Stimulated activated CD8-positive, alpha-beta memory T cell treated with anti-CD3 and anti-CD28 coated beads, Interleukin-7, amount 100 ng/mL, for 1 hour (primary cell): ENCODE measurements at places on chromosomes 12 and 14.

- DNase-seq, result no peak
Measured at GRCh38 chr14:74347097-74347794, 1.0 kb upstream of the VRTN start.

DNA sequence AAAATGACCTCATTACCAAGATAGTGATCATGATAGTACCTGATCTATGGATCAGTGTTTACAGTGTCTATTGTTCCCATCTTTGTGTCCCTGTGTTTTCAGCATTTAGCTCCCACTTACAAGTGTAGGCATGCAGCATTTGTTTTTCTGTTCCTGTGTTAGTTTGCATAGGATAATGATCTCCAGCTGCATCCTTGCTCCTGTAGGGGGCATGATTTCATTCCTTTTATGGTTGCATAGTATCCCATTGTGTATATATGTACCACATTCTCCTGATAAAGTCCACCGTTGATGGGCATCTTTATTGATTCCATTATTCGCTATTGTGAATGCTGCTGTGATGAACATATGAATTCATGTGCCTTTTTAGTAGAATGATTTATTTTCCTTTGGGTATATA, 215.4 kb upstream of the NAV3 start:
- DNase-seq, result no peak

GRCh38 chr12:25935355-25936144, 22.9 kb upstream of the RASSF8 start:
- no peak for DNase-seq

DNA sequence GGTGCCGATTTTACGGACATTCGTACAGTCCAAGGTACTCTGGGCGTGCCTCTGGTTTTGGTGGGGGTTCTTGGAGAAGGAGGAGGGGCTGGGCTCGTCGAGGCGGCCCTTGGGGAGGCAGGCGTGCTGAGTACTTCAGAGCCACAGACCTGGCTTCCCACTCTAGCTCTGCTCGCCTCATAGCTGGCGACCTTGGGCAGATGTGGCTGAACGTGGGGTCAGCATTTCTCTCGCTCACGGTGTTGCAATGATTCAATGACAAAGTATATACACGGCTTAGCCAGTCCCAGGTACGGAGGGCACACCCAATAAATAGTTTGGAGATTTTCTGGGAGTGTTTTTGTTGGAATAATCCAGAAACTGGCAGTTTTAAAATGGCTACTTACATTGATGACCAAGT, 75.1 kb downstream of the FOXN4 start:
- no peak for DNase-seq

DNA sequence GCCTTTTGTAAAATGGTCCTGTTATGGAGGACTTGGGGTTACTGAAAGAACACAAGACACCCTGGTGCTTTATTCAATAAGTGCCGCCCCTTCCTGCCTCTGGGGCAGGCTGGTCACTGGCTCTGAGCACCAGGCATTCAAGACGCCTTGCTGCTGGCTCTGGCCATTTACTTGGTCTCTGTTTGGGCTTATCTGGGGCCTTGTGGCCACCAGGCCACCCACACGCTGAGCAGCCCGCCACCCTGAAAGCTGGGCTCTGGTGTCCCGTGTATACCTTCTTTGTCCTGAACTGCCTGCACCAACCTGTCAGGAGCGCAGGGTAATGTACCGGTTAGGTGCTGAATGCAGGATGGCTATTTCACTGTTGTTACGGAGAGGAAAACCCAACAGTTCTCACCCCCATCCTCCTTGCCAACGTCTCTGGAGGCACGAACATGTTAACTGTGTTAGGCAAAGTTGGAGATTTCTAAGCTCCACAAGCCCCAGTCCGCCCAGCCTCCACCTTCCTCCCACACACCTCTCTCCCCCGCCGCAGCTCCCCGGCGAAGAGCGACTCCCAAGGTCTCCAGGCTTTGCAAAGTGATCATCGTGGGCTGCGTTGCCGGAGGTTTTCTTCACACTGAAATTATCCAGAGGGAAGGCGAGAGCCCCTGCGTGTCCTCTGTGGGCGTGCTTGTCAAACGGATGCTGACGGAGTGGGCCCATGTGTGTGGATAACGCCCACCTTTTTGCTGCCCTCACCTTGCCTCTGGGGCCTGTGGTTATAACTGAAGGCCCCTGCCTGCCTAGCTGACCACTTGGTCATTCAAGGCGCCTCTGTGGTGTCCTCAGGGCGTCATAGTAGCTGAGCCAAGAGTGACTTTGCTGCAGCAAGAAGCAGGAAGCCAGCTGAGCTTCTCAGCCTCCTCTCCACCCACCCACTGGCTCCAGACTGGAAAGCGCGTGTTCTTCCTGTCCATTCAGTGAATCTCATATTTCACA, 18.8 kb upstream of the BEGAIN start:
- DNase-seq, result no peak

GRCh38 chr12:97300891-97301290, 161.7 kb upstream of the RMST start:
- no peak for DNase-seq

- DNase-seq, result no peak
Measured at GRCh38 chr12:57223191-57224165, 6.0 kb upstream of the SHMT2 start.

GRCh38 chr12:110280392-110280778, 662 bp upstream of the ATP2A2 start:
- DNase-seq, result peak; percentile 32

DNA sequence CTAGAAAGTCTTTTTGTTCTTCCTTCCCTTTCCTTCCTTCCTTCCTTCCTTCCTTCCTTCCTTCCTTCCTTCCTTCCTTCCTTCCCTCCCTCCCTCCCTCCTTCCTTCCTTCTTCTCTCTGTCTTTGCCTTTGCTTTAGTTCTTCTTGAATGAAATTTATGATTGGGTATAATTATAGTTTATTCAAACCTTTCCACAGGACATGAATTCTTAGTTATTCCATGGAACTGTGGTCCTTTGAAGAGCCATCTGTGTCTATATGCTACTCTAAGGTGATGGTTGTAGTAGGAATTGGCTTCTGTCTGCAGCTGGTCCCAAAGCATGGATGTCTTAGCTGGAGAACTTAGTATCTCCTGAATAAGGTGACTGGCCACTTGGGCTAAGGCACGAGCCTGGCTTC, 64.8 kb downstream of the IGF1 start:
- DNase-seq, result no peak

DNA sequence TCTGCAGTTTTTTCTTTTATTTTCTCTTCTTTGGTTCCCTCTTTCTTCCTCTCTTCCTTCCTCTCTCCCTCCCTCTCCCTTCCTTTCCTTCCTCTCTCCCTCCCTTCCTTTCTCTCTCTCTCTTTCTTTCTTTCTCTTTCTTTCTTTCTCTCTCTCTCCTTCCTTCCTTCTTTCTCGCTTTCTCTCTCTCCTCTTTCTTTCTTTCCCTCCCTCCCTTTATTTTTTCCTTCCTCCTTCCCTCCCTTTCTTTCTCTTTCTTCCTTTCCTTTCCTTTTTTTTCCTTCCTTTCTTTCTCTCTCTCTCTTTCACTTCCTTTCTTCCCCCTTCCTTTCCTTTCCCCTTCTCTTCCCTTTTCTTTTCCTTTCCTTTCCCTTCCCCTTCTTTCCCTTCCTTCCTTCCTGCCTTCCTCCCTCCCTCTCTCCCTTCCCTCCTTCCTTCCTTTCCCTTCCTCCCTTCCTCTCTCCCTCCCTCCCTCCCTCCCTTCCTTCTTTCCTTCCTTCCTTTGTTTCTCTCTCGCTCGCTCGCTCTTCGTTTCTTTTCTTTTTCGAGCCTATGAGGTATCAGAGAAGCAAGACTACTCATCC, 13.7 kb downstream of the CFAP54 start:
- no peak for DNase-seq

- no peak for DNase-seq
Measured at GRCh38 chr12:124452576-124453331, 114.7 kb downstream of the NCOR2 start.

- no peak for DNase-seq
Measured at GRCh38 chr12:97177481-97177880, 270.4 kb downstream of the NEDD1 start.

- no peak for DNase-seq
Measured at GRCh38 chr12:112309797-112310196, 72.4 kb downstream of the HECTD4 start.

DNA sequence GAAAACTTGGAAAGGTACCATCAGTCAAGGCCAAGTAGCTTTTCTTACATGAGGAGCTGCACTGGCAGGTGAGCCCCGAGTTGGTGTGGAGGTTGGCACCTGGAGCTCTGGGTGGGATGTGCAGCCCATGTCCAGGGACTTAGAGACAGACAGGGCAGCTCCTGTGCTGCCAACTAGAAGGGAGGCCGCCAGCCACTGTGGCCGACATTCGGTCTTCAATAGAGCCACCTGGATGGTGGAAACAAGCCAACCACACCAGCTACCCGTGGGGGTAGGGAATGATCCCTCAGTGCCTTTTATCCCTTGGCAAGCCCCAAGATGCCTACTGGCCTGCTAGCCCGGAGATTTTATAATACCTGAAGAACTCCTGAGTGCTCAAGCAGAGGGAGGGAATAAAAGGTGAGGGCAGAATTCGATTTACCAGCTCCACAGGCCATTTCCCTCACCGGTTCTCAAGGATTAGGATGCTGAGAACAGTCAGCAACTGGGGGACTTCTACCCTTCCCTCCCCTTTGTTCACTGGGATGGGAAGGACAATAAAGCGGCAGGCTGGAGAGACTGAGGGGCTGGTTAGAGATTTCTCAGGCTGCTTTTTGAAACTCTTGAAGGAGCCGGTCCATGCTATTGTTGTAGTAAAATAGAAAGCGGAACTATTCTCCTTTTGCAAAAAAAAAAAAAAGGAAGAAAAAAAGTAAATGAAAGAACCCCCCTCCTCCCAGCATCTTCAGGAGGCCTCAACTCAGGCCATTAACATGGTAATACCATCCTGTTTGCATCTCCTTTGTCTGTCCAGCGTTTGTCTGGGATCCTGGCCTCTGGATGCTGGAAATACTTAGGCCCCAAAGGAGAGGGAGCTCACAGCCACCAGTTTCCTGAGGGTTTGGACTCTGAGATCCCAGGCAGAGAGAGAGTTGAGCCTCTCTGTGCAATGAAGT, 321.6 kb downstream of the ZFP36L1 start:
- no peak for DNase-seq

GRCh38 chr12:132362996-132363660, 33.7 kb upstream of the GALNT9 start:
- DNase-seq, result no peak

DNA sequence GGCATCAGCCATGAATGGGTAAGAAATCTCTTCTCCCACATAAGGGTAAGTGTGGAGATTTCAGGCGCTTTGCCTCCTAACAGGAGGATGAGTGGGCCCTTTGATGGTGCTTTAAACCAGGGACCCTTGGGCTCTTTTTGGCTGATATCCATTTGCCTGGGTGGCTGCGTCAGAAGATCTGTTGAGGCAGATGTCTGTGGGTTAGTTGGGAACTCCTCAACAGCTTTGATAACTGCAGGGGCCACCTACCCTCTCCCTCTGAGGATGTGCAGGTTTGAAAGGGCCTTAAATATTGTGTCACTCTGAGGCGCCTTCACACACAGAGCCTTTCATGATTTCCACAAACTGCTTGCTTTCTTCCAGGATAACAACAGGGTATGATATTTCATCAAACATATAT, 210.7 kb downstream of the PPM1H start:
- no peak for DNase-seq

GRCh38 chr14:95240859-95241813, 78.6 kb downstream of the CLMN start:
- DNase-seq, result no peak

- DNase-seq, result no peak
Measured at GRCh38 chr12:72839696-72840095, 567.5 kb downstream of the TRHDE start.

GRCh38 chr14:99803803-99804202, 10.6 kb downstream of the EML1 start:
- no peak for DNase-seq

GRCh38 chr12:50117057-50117622, 5.1 kb downstream of the COX14 start:
- DNase-seq, result no peak

DNA sequence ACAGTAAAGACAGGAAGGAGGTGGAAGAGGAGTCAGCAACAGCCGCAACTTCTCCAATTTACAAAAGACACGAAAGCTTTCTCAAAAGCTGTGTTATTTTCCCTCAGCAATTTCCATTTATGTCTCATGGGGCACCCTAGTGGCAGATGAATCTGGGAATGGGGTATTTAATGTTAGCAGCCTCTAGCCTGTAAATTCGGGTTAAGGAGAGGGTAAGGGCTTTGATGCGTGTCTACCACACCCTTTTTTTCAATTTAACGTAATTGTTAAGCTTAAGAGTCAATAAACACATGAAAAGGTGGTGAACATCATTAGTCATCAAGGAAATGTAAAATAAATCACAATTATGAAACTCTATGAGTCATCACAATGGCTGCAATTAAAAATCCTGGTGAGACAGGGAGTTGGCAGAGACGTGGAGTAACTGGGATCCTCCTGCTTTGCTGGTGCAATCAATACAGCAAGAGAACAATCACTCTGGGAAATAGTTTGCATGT, 986.4 kb downstream of the AACS start:
- DNase-seq, result no peak

DNA sequence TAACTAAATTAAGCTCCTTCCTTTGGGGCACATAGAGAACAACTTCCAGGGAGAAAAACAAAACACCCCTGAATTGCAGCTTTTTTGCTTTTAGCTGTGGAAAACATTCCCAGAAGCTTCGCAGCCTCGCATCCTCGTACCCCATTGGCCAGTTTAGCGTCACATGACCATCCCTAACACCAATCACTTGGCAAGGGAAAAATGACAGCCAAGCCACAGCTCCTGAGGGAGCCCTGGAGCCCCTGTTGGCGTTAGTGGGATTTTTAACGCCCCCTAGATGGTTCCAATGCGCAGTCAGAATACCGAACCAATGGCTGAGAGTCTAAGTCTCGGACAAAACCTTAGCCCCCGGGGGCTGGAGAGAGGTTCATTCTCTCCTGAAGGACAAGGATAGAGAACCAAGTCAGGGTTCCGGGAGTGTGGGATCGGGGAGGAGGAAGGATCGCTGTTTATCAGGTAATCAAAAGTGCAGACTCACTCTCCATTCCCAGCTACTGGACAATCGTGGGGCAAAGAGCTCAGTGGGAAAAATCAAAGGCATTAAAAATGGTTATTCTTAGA, 135.6 kb upstream of the HIF1A start:
- DNase-seq, result no peak

DNA sequence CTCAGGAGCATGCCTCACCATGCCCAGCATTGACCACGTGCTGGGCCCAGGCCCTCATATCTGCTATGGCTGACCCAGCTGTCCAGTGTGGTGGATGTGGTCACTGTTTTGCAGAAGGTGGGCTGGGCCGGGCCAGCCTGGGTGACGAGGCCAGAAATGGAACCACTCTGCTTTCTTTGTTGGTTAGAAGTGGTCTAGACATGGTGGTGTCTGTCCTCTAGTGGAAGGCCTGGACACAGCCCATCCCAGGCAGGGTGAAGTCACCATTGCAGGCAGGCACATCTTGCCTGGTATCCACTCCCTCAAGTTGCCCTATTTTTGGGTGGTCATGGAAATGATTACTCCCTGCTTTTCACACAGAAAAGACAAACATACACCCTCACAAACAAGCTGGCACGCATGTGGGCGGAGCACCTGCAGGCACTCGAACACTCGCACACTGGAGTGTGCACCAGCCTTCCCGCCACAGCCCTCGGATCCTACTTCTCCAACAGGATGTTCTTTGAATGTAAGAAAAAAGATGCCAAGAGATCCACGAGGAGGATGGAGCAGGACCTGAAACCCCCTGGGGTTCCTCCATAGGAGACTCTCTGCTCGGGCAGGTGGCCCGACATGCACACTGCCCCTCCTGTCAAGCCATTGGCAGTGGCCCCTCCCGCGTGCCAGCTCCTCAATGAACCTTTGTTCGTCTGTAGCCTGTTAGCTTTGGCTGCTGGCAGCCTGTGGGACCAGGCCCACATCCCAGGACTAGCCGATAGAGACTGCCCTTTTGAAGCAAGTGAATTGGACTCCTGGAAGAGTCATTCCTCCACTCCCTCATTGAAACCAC, 38.4 kb downstream of the MLXIP start:
- no peak for DNase-seq
